ENCODE measurements at places on chromosomes 2 and 18.

- no peak for DNase-seq
These were observed 85.3 kb upstream of the ITGA6 start for GRCh38 chr2:172342078-172342477.

- no peak for DNase-seq
These were observed 32.4 kb downstream of the SLC66A2 start for GRCh38 chr18:79919089-79919488.

- DNase-seq: no peak
These were observed 150.3 kb upstream of the ST6GAL2 start for GRCh38 chr2:107036293-107036692.

DNA sequence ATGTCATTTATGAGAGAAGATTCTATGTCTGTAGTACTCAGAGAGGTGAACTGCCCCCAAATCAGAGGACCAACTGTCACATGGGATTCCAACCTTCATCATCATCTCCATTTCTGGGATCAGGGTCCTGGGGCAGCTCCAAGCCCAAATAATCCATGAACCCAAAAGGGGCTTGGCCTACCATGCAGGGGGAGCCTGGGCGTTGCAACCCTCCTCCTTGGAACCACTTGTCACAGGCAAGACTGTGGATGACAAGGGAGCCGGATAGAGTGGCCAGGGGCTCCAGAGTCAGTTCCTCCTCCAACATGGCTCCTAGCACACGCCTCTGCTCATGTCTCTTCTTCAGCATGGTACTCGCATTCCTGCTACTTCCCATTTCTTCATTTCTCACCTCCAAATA lies 7.9 kb downstream of the CTLA4 start:
- no peak for DNase-seq

- no peak for DNase-seq
These were observed at the start of gene LHCGR for GRCh38 chr2:48755473-48755872. Gene LHCGR (minus strand): TSS chr2:48755724. CDS start chr2:48755671, 53 bp downstream.

DNA sequence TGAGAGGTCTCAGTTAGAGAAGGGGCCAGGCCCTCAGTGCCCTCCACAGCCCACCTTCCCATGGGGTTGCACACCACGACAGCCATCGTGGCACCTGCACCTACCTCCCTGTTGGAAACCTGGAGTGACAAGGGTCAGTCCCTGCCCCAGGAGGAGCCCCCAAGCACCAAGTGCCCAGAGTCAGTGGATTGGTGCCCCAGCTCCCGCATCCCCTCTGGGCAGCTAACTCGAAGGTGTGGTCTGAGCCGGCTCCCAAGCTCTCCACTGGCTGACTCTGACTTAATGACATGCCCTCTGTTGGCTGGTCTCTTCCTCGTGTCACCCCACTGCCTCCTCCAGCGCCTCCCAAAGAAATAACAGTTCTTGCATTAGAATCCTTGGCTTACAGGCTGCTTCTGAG lies 116.4 kb downstream of the NDUFA10 start:
- DNase-seq: no peak

DNA sequence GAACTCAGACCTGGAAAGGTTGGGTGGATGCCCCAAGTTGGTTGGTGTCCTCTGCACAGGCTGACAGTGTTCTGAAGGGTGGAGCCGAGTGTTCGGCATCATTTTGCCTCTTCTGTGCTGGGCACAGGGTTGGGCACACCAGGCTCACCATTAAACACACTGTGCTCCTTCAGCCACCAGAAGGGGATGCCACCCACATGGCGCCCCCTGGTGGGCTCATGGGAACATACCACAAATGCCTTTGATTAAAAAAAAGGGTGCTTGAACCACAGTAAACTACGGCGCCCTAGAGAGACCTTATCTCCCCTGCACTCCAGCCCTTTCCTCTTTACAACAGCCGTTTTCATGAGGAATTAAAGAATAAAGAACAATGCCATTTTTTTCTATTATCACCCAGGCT lies 89.4 kb downstream of the CELF4 start:
- no peak for DNase-seq

DNA sequence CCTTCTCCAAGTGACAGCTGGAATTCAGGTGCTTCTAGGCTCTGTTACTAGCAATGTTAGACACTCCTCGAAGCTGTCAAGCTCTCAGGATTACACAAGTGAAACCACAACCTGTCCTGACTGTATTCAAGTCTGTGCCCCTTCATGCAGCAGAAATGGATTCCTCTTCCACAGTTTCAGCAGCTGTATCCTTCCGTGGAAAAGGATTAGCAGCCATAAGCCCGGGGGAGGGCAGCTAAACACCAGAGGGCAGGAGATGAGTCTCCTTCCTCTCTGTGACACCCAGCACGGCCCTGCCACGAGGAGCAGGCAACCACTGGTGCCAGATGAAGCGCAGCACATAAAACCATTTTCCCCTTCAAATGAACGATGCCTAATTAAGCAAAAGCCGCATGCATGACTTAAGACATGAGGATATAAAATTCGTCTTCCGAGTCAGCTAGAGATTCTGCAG lies 1.2 kb downstream of the ST3GAL5 start:
- peak; percentile 32 for DNase-seq

- DNase-seq: no peak
These were observed 140.4 kb downstream of the SMAD2 start for GRCh38 chr18:47790036-47790435.

GRCh38 chr2:48419884-48420511 lies 110.0 kb upstream of the STON1 start:
- DNase-seq: no peak

GRCh38 chr2:127953128-127953718 lies 67.5 kb upstream of the AMMECR1L start:
- DNase-seq: no peak

DNA sequence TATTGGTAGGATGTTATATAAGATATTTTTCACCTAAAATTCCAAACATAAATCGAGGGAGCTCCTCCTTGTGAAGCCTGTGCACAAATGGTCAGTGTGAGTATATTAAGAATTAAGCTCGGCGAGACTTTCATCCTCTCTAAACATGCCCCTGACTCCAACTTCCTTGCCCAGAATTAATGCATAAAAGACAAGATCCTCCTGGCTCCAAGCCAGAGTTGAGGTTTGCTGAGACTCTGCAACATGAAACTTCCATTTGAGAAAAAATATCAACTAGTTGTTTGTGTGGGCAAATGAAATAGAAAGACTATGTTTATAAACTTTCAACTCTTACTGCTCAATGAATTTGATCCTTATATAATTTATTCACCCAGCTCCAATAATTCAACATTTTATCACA lies 68.1 kb downstream of the CCDC178 start:
- DNase-seq: no peak

GRCh38 chr2:112084689-112085374 lies 29.8 kb downstream of the TMEM87B start:
- DNase-seq: no peak

DNA sequence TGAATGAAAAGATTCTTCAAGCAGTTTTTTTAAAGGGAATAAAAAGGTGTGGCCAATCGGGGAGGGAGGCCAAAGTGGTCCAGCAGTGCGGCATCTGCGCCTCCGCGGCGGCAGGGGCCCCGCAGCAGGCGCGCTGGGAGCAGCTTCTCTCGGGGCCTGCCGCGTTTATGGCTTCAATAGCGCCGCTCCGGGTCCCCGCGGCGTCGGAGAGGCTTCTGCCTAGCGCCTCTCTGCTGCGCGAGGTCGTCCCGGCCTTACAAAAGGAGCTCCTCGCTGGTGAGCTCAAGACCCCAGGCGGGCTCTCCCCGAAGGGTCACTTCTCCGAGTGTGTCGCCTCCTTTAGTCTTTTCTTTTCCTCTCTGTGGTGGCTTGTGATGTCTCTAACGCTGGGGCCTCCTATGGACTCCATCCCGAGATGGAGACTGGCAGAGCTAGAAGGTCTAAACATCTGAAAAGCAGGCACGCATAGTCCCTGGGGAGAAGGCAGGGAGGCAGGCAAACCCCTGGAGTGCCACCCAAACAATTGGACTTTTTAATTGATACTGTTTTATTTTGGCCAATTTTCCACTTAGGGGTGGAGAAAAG lies 67.1 kb downstream of the SUMO1 start:
- DNase-seq: no peak

- DNase-seq: no peak
These were observed 16.7 kb upstream of the MRPL33 start for GRCh38 chr2:27754831-27755230.

DNA sequence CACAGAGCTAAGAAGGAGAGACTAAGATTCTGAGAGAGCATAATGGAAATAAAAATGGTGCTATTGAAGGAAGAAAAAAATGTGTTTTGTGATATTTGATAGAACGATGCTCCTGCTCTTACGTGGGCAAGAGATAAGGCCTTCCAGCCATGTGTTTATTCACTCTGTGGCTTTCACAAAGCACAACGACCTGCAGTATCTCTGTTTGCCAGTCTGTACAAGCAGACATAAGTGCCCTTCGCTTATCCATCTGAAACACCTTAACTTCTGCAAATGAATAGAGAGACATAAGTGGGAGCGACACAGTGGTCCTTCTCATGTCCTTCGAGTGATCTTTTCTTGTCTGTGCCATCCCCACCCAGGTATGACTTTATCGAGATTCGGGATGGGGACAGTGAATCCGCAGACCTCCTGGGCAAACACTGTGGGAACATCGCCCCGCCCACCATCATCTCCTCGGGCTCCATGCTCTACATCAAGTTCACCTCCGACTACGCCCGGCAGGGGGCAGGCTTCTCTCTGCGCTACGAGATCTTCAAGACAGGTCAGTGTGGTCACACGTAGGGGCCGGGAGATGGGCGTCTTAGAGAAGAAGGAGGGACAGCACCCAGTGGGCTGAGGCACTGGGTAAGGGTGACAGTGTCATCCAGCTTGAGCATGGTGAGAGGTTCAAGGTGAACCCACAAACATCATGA lies 33.7 kb downstream of the NRP2 start:
- no peak for DNase-seq

DNA sequence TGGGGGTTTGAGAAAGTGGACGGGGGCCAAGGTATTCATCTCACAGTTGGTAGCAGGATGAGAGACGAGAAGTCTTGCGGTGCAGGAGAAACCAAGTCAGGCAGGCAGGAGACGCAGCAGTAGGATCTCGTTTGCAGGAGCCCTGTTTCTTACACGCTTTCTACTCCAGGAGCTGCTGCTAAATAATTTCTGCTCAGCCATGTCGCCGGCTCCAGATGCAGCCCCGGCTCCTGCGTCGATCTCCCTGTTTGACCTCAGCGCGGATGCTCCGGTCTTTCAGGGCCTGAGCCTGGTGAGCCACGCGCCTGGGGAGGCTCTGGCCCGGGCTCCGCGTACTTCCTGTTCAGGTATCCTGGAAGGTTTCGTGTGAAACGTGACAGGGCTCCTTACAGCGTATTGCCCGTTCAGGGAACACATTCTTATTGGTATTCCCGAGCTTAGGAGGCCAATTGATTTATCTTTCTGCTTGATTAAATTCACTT lies 494 bp downstream of the ANKZF1 start:
- DNase-seq: no peak

DNA sequence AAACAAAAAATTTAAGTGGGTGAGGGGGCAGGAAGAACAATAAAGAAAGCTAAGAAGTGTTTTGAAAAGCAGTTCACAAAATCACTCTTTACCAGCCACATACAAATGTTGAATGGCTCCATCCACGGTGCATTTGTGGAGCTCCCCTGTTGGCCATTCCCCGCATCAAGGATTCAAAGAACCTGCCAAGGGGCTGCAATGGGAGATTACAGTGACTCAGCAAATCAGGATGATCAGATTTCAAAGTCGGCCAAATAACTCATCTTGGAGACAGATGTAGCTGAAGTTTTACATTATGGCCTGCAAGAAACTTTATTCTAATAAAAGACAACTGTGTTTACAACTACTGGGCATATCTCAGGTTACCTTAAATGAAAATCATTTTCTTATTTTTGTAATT lies 26.9 kb downstream of the COL4A3 start:
- peak; percentile 12 for DNase-seq

- peak; percentile 52 for DNase-seq
These were observed 155.5 kb downstream of the ARHGAP28 start for GRCh38 chr18:6885006-6885481.

- no peak for DNase-seq
These were observed 180.2 kb downstream of the RND3 start for GRCh38 chr2:150307258-150307657.

GRCh38 chr18:58370612-58371011 lies 258.3 kb downstream of the ALPK2 start:
- no peak for DNase-seq

- DNase-seq: no peak
These were observed 11.3 kb upstream of the DES start for GRCh38 chr2:219406861-219407230.

DNA sequence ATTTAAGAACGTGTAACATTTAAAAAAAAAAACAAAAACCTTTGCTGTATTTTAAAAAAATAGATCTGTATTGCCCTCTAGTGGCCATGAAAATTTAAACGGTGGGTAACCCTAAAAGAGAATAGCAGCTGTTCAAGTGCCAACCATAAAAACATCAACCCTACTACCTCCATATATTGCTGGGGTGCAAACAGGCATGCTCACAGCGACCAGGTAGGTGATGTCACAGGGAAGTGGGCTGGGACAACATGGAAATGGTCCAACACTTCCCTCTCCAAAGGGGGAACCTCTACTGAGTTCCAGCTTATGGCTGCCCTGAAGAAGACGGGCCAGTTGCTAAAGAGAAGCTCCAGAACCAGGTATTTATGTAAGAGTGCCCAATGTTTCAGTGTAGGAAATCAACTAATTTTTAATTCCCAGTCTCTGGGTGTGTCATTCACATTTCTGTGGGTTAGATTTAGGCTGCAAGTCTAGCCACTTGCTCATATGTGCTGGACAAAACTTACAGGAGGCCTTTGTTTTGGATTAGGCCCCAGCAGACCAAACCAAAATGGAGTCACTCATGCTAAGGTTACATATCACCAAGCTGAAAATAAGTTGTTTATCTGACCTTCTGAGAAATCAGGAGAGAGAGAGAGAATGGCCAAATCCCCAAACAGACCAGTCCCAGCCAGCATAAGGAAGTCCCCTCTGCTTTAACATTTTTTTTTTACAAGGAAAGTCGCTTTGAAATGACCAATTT lies 54.5 kb downstream of the SKA1 start:
- no peak for DNase-seq

- no peak for DNase-seq
These were observed 165.5 kb downstream of the TGIF1 start for GRCh38 chr18:3615374-3615985.

DNA sequence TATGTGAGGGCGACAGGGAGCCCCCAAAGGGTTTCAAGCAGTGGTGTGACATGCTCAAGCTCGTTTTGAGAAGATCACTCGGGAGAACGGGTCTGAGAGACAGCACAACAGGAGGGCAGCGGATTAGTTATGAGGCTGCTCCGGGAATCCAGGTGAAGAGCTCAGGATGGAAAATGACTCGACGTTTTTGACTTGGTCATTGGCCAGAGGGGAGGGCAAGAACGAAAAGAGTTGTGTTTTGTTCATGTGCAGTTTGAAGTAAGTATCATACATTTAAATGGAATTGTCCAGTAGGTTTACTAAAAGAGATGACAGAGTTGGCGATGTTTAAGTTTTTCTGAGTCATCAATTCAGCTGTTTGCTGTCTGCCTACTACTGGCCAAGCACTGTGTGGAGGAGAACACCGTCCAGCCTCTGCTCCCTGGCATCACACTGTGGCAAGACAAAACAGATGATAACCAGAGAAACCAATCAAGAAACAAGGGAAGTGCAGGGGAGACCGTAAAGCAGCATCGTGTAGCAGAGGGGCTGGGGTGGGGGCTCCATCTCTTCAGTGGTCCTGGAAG lies 25.3 kb upstream of the ANXA4 start:
- DNase-seq: no peak
